ENCODE measurements at places on chromosomes 5 and 9. TPM values are rescaled to one million over a fixed set of nuclear protein-coding genes. Genes with fewer than 3 reads are reported as not detected.

The PHF24 gene
- total RNA-seq = 0.12 TPM

The MRPL36 gene
- total RNA-seq = 57.9 TPM

The HAVCR1 gene
- 25.8 TPM for total RNA-seq

The F12 gene
- total RNA-seq = 12.9 TPM

The TCOF1 gene
- total RNA-seq = 44.3 TPM

The BARX1 gene
- not detected for total RNA-seq

The ENC1 gene
- 90.5 TPM for total RNA-seq

The CDC20B gene
- total RNA-seq = not detected

The SHLD3 gene
- 1.8 TPM for total RNA-seq

The GPR151 gene
- not detected for total RNA-seq

The SLC36A2 gene
- not detected for total RNA-seq

The CDH6 gene
- total RNA-seq = 34.9 TPM

The HAPLN1 gene
- 0.07 TPM for total RNA-seq

The PCYOX1L gene
- total RNA-seq = 6.1 TPM

The ADAMTS19 gene
- total RNA-seq = 0.72 TPM

The TAF11L2 gene
- not detected for total RNA-seq

The ALDH1A1 gene
- total RNA-seq = 0.87 TPM

The GABRA6 gene
- total RNA-seq = not detected

The F2RL1 gene
- total RNA-seq = 91.6 TPM

The PHYHD1 gene
- 21.2 TPM for total RNA-seq

The OR1Q1 gene
- not detected for total RNA-seq

The GPRIN1 gene
- total RNA-seq = 34.0 TPM

The ASPN gene
- total RNA-seq = not detected

The PTGER4 gene
- total RNA-seq = 36.8 TPM

The ANKDD1B gene
- total RNA-seq = 1.3 TPM

The STX17 gene
- total RNA-seq = 18.3 TPM

The IL3 gene
- not detected for total RNA-seq

The TIMD4 gene
- total RNA-seq = 0.17 TPM

The GTF2H2 gene
- total RNA-seq = 36.0 TPM

The SETD9 gene
- total RNA-seq = 8.8 TPM

The LCNL1 gene
- not detected for total RNA-seq

The CTNND2 gene
- 0.12 TPM for total RNA-seq

Data from epithelial cell of proximal tubule (primary cell).